Activated CD4-positive, alpha-beta T cell treated with anti-CD3 and anti-CD28 coated beads, Interleukin-2, amount 50 U/mL, for 4 hours (primary cell): ENCODE measurements at places on chromosomes 2 and 18.

GRCh38 chr18:32815881-32816280, 43.1 kb upstream of the KLHL14 start:
- no peak for DNase-seq

DNA sequence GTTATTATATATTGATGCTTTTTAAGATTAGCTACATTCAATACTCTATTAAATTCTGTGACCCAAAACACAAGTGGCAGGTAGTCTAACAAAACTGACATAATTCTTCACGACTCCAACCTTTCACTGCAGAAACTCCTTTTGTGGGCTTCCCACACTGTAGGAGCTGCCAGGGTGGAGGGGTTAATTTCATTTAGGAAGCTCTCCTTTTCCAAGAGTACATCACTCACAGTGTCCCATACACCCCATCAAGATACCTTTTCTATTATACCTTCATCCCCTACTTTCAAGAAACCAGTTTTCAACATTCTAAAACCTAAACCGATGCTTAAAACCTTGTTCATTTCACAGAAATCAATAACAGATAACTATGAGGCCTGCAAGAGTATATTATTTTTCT, 825 bp downstream of the THUMPD2 start:
- no peak for DNase-seq

GRCh38 chr2:36459725-36460137, 104.2 kb downstream of the CRIM1 start:
- no peak for DNase-seq

GRCh38 chr2:218880102-218880858, at the start of gene WNT10A:
Gene WNT10A, plus strand, starts transcription at chr2:218880852. Its CDS starts 144 bp downstream, at chr2:218880996.
- peak; percentile 87 for DNase-seq

- no peak for DNase-seq
Observed at GRCh38 chr2:236122236-236122635, 46.0 kb downstream of the GBX2 start.

- DNase-seq, result no peak
Observed at GRCh38 chr2:224004105-224004695, 34.9 kb downstream of the SERPINE2 start.

GRCh38 chr18:75269124-75269680, 58.6 kb downstream of the TSHZ1 start:
- no peak for DNase-seq

DNA sequence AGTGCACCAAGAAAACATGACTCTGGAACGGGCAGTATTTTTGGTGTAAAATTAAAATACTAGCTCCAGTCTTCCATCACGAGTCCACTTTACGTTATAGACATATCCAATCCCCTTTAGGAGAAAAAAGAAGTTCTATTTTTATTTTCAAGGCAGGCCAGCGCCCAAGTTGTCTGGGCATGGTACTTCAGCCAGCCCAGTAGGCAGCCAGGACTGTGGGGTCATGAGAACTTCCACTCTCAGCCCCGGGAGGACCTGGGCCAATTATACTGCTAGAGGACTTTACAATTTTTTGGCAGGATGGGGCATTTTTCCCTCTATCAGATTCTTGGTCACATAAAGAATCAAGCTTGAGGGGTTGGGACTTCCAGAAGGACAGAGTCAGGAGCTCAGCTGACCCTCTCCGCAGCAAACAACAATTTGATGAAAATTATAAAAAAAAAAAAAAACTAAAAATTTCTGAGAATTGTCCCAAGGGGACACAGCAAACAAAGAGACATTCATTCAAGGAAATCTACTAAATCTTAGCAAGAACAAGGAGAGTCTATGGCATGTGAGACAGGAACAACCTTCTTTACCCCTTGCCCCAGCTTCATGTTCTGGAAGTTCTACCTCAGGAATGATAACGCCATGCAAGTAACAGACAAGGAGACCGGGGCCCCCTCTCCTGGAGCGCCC, 37.3 kb upstream of the B3GNT2 start:
- no peak for DNase-seq

GRCh38 chr18:76553715-76554546, 58.9 kb upstream of the ZNF516 start:
- DNase-seq, result no peak

DNA sequence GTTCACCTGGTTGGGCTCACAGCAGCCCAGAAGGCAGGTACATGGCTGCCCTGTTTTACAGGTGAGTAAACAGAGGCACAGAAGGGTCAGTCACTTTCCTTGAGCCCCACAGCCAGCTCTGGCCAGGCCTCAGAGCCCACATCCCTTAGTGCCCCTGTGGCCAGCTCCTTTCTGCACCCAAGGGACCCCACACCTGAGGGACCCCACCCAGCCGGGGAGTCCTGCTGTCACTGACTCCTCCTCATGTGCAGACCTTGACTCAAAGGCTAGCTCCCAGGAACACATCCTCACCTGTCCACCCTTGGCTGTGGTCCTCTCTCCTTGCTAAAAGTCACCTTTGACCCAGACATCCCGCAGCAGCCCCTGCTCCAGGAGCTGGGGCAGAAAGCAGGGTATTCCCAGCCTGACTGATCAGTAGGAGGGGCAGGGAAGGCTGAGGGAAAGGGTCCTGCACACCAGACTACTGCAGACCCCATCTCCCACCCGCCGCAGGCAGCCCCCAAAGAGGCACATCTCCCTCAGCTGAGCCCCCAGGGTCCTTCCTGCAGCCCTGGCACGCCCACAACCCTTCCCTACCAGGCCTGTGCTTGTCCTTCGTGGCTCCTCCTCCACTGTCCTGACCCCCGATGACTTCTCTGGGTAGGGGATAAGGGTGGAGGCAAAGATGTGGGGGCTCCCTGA, 9.8 kb upstream of the ARHGEF4 start:
- DNase-seq, result no peak

- no peak for DNase-seq
Observed at GRCh38 chr2:170660409-170660808, 54.7 kb upstream of the SP5 start.

DNA sequence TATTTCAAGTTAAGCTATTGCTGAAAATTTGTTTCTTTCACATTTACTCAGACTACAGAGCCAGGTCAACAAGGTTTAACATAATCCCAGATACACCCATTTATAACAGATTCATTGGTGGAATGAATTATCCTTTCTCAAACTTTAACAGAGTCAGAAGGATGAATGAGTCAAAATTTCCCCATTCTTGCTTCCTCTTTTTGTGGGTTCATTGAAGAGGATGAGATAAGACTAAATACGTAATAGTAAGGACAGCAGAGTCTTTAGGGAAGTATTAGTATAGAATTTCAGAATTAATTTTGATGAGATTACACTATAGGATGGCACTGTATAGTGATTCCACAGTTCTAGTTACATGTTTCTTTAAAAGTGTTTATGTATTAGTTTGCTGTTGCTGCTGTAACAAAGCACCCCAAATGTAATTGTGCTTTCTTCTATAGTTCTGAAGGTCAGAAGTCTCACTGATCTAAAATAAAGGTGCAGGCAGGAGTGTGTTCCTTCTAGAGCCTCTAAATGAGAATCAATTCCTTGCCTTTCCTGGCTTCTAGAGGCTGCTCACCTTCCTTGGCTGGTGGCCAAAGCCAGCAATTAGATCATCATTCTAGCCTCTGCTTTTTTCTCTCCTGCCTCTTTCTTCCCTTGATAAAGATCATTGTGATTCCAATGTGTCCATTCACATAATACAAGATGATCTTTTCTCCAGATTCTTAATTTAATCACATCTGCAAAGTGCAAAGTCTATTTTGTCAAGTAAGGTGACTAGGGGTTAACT, 309.3 kb upstream of the PIK3C3 start:
- no peak for DNase-seq

- DNase-seq, result no peak
Observed at GRCh38 chr2:70616168-70616694, 62.6 kb upstream of the TGFA start.

GRCh38 chr18:5425721-5426120, 118.1 kb downstream of the EPB41L3 start:
- no peak for DNase-seq

DNA sequence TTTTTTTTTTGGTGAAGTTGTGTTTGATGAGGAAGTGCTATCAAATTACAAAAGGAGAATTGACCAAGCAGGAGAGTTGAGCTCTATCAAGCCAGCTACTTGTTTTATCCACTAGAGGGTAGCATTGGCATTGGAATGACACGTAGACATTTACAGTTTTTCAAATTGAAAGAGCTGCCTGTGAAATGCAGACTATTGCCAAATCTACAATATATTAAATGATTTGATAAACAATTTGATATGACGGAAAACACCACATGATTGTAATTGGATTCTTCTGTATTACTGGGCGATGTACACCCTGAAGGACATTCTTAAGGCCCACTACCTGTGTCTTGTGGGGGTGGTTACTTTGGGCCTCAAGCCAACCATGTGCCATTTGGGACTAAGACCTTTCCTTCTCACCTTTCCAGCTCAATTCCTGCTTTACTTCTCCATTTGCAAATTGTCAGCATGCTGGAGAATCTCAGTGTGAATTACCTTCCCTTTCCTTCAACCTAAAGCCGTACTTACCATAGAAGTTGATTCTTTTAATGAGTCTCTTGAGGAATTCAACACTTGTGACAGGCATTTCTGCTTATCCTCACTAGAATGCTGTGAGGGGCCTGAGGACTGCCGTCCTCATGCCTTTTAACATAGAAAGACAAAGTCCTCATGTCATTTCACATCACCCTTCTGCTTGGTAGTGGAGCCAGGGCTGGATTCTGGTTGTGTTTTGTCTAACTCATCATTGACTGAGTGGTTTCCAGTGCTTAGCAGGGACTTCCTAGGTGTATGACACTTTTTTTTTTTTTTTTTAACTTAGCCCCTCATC, 134.8 kb upstream of the THUMPD2 start:
- no peak for DNase-seq

DNA sequence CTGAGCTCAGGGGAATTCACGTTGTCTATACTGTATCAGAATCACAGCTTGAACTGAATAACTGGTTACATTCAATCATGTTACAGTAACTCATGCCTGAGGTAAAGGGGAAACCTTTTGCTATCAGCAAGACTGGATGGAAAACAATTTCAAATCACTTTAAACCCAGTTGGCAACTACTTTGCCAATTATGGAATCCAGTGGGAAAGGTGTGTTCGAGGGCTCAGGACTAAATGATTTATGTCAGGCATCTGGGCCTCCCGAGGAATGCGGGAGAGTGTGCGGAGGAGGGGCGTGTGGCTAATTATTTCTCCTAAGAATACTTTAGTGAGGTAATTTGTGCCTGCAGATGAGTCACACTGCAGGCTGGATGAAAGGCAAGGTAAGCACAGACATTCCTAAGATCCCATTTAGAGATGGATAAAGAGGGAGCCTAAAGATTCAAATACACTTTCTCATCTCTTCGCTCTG, 100.1 kb downstream of the HRH4 start:
- no peak for DNase-seq

DNA sequence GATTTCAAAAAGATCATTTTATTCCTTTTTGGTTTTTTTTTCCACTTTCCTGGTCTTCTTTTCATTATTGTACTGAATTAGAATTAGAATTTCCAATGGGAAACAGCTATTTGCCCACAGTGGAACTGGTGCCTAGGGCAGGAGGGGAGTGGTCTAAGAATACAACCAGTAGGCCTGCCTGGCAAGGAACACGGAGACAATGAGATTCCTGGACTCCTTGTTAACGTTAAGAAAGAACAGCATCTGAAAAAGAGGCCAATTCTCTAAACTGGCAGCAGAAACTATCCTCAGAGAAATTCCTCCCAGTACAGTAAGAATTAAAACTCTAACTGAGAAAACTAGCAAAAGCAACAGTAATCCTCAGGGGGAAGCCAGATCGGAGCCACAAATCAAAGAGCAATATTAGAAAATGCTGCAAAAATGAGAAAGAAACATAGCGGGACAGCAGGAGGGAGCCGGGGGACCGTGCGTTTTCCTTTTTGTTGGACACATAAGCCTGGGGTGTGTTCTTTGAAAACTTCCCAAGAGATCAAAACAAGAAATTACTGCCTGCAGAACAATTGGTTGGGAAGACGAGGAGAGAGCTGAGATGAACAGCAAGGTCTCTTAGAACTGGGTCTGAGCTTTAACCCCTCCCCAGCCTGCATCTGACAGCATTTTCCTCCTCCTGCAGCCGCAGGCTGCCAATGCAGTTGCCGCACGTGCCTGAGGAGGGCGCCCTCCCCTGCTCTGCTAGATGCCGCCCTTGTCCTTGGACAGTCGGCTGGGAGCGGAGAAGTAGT, 776.0 kb downstream of the TSN start:
- DNase-seq, result no peak

DNA sequence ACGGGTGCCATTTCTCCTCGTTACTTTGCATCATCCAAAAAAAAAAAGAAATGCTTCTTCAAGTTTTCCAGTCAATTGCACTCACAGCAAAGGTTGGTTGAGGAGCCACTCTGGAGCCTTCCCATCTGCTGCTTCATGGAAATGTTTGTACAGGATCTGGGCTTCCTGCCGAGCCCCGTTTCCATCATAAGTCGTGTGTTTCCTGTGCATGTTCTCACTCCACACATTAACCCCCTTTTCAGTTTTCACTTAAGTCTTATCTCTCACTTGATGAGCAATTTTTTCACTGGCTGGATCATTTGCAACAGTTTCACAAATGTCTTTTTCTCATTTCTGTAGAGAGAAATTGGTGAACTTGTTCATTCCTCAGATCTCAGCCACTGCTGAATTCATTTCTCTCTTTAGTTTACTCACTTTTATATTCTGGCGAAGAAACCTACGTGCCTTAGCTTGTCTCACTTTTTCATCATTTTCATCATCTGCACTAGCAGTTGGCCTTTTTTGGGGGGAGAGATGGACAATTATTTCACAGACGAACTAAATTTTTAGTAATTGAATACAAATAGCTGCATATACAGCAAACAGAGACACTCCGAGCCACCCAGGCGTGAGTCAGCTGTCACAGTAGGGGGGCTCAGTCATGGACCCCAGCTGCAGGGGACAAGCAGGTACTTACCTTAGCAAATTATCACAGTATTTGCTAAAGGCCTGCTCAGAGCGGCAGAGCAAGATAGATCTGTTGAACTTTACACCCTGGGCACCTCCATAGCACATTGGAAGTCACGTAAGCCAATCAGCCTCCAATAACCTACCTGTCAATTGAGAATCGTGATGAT, 750.8 kb upstream of the ID2 start:
- no peak for DNase-seq

- no peak for DNase-seq
Observed at GRCh38 chr2:234333168-234334130, 163.4 kb downstream of the ARL4C start.

- DNase-seq, result no peak
Observed at GRCh38 chr2:232377841-232378734, 463 bp upstream of the ALPP start.
